Cardiac fibroblast (primary cell): ENCODE measurements at places on chromosomes 7 and 10.

GRCh38 chr10:72263613-72264241, 10.0 kb upstream of the DDIT4 start:
- peak; percentile 31 for DNase-seq

DNA sequence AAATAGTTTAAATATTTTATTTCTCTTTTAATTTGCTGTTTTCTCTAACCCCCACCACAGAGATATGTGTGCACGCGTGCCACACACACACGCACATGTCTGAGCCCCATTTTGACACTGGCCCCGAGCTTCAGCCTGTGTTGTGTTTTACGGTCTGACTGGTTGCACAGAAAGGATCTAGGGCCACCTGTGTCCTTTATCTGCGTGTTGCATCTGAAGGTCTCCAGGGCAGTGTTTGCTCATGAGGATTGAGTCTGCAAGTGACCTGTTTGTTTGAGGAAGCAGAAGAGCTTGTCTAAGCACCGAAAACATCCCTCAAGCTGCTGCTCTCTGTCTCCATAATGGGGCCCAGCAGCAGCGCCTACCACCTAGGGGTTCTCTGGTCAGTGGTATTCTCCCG, 266.4 kb upstream of the LYZL1 start:
- DNase-seq: no peak

DNA sequence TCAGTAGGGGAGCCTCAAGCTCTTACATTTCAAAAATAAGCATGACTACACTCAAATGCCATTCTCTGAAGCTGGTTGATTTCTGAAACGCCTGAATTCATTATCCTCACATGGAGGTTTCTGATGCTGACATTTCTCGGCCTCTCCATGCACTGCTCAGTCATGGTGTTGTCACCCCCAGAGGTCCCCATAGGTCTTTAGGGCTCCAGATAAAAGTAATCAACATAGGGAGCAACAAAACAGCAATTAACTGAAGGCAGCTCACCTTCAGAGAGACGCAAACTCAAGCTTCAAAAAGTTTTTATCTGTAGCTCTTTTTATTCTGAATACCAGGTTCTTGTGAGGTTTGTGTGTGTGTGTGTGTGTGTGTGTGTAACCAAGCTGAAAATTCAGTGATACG, 223.2 kb upstream of the LRRN3 start:
- DNase-seq: no peak

- no peak for DNase-seq
These were observed 139.5 kb downstream of the PFKFB3 start for GRCh38 chr10:6342096-6342685.

- DNase-seq: no peak
These were observed 100.2 kb upstream of the GPR26 start for GRCh38 chr10:123565691-123566660.

GRCh38 chr7:85094046-85094725, 92.7 kb downstream of the SEMA3D start:
- peak; percentile 87 for DNase-seq

DNA sequence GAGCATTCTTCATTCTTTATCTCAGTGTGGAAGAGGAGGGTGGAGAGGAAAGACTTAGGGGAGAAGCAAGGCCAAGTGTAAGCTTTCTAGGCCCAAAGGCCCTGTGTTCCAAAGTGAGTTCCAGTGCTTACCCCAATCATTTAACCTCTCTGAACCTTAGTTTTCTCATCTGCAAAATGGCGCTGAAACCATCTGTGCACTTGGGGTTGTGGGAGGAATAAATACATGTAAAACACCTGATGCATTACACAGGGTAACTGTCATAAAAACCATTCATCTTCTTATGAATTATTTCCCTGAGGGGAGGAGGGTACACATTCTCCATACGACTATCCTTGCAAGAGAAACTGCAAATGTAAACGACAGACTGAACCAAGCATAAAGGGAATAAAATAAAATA, 19.0 kb downstream of the PIK3AP1 start:
- DNase-seq: no peak

DNA sequence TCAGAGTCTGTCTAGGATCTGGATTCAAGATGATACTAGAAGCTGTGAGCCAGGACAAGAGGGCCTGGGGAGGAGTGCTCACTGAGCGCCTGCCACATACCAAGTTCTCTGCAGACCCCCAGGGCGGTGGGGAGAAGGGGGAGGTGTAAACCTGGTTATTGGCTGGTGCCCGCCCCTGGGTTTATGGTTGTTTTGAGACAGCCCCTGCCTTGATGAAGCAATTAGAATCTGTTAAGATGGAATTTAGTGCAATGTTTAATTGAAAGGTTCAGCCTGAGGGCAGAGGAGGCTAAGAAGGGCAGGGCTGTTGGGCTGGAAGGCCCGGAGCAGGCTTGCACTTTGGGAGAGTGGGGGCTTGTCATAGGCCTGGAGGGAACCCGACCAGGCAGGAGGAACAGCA, 42.7 kb downstream of the PRF1 start:
- no peak for DNase-seq

DNA sequence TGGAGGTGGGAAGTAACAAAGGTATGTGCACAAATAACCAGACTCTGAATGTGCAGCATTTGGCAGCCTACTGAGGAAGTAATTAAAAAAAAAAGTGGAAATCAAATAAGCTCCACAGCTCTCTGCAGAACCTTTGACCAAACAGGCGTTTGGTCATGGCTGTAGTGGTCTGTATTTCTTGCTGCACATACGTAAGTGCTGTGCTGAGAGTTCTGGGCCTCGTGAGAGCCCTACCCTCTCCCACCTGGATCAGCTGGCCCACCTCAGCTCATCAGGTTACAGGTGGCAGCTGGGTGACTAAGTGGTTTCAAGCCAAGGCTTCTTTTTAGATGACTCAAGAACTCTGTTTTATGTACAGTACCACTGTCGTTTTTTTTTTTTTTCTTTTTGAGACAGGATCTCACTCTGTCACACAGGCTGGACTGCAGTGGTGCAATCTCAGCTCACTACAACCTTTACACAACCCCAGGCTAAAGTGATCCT, 178.2 kb upstream of the KLF6 start:
- DNase-seq: no peak

GRCh38 chr7:140876519-140877248, 48.0 kb downstream of the BRAF start:
- peak; percentile 60 for DNase-seq

DNA sequence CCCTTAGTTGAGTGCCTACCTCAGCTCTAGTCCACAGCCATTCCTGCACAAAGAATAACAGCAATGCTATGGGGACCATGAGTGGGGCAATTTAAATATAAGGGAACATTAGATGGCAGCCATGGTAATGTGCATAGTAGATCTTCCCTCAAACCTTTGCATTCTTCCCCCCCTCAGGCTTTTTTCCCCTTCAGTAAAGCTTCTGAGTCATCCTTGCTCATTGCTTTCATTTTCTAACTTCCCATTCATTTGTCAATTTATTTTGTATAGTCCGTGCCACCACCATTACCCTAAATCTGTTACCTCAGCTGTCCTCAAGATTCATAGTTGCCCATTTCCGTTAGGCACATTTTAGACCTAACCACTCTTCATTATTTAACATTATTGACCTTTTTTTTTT, 10.7 kb downstream of the HECTD2 start:
- DNase-seq: peak; percentile 57

GRCh38 chr7:112452102-112452888, 2.0 kb downstream of the IFRD1 start:
- DNase-seq: peak; percentile 82

GRCh38 chr10:6145166-6145987, 56.5 kb downstream of the RBM17 start:
- DNase-seq: peak; percentile 14

GRCh38 chr7:51238981-51239495, 77.6 kb downstream of the COBL start:
- no peak for DNase-seq

DNA sequence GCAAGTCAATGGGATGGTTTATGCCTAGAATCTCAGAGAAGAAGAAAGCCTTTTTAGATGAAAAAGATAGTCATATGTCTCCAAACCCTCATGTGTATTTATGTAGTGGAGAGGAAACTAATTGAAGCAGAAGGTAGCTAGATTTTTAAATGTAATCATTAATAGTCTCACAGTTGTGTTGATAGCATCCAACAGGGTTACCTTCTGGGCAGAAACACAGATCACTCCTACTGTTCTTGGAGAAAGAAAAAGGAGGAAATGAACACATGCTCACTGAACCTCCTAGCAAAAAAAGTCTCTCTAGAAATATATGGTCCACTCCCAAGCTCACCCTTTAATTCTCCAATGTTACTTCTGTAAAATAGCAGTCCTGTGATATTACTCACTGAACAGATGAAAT, 777.2 kb upstream of the C7orf33 start:
- no peak for DNase-seq

- no peak for DNase-seq
These were observed 43.7 kb upstream of the WASL start for GRCh38 chr7:123792547-123792946.

- peak; percentile 43 for DNase-seq
These were observed 152.7 kb downstream of the ANK3 start for GRCh38 chr10:60236869-60237524.

- DNase-seq: no peak
These were observed 47.2 kb downstream of the MALSU1 start for GRCh38 chr7:23346316-23346715.

- DNase-seq: no peak
These were observed 76.8 kb upstream of the NKX6-2 start for GRCh38 chr10:132862485-132863420.

- no peak for DNase-seq
These were observed 114.7 kb downstream of the EBF3 start for GRCh38 chr10:129849452-129849750.

DNA sequence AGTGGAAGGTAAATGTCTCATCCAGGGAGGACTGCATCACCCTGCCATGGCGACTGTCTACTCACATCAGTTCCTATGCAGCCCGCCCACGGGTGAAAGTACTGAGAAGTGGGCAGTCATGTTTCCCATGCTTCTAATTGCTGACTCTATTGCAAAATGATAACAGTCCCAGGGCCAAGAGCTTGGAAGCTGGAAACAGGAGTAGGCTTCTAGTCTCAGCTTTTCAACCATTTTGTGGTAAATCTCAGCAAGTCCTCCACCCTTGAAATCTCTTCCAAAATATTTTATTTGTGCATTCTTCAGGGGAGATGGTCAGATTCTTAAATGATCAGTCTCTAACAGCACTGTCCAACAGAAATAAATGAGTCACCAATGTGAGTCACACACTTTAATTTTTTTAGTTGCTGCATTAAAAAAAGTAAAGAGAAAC, 48.1 kb upstream of the TARP start:
- peak; percentile 73 for DNase-seq

- DNase-seq: no peak
These were observed 63.2 kb upstream of the CAV2 start for GRCh38 chr7:116436305-116436826.

GRCh38 chr7:37942934-37943610, 22.6 kb downstream of the EPDR1 start:
- DNase-seq: peak; percentile 79

- peak; percentile 86 for DNase-seq
These were observed 5.6 kb downstream of the LRRTM3 start for GRCh38 chr10:66931340-66931948.

- DNase-seq: peak; percentile 46
These were observed at the start of gene PILRA for GRCh38 chr7:100373261-100373831. PILRA (plus strand) TSS chr7:100373487; CDS start chr7:100373657, 170 bp downstream.

GRCh38 chr10:44818041-44818649, 93.0 kb upstream of the TMEM72 start:
- DNase-seq: no peak

DNA sequence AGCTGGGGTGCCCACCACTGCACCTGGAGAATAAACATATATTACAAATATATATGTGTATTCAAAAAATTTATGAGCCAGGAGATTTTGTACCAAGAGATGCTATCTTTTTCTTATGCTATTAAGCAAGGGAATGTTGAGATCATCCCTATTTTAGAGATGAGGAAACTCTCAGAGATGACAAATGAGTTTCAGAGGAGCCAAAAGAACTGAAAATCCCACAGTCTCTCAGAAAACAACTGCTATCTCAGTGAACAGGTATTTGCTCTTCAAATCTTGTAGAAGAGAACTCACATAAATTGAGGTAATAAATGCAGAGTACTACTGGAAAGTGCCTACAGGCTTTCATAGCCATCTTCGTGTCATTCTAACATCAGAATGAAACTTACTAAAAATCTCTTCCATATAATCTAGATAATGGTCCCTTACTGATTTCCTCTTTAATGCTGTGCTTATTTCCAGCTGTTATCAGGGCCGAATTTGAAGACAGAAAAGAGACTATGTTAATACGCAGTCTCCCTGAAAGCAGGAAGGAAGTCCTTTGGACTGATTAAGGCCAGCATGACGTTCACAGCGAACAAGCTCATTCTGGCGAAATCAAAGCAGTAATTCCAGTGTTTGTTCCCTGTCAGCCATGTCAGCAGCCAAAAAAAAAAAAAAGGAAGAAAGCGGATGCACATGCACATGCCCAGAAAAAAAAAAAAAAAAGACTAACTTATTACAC, 29.4 kb upstream of the ANAPC16 start:
- DNase-seq: peak; percentile 90

DNA sequence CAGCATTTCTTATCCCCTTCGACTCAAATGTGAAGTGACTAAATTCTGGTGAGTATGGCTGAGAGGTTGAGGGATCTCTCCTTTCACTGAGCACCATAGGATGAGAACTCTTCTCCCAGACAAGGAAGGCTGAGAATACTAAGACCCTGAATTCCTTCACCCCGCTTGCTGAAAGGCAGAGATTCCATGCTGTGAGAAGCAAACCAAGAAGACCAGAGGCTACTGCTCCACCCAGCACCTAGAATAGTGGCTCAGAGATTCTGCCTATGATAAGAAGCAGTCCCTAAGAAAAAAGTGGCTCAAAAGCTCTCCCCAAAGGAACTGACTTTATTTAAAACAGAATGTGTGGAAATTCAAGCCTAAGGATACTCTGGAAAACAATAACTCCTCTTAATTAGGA, 26.7 kb upstream of the WNT2 start:
- no peak for DNase-seq

DNA sequence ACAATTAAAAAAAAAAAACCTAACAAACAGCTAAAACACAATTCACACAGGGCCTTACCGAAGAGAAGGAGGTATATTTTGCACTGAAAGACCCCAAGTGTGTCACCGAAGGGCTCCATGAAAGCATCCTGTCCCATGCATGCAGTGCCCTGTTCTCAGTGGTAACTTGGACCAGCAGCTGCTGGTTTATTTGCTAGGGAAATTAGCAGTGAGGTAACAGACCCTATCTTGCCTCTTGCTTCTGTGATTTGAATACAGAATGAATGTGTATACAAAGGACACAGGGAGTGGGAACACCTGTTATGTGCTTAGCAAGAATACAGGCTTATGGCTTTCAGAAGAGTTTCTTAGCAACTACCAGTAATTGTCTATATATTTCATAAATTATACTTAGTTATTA, at the start of gene HEPACAM2:
TSS of gene HEPACAM2 (minus strand) at position 160 of the 400 bp plus-strand sequence.
- DNase-seq: no peak

DNA sequence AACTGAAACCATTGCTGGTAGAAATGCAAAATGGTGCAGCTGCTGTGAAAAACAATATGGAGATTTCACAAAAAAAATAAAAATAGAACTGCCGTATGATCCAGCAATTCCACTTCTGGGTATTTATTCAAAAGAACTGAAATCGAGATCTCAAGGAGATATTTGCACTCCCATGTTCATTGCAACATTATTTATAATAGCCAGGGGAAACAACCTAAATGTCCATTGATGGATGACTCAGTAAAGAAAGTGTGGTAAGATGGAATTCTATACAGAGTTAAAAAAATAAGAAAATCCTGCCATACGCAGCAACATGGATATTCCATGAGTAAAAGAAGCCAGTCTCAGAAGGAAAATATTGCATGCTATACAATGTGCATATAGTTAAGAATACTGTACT, 290.6 kb upstream of the GHITM start:
- no peak for DNase-seq
